ENCODE measurements at places on chromosomes 11 and 22.

GRCh38 chr11:64387916-64388315 is 29.0 kb downstream of the RPS6KA4 start:
- DNase-seq = no peak

GRCh38 chr11:114914231-114915005 is 236.1 kb downstream of the NXPE2 start:
- DNase-seq = no peak

- DNase-seq = no peak
Measured at GRCh38 chr22:49913026-49913425, 5.2 kb downstream of the ALG12 start.

GRCh38 chr11:133911171-133911570 is 45.6 kb downstream of the IGSF9B start:
- no peak for DNase-seq

DNA sequence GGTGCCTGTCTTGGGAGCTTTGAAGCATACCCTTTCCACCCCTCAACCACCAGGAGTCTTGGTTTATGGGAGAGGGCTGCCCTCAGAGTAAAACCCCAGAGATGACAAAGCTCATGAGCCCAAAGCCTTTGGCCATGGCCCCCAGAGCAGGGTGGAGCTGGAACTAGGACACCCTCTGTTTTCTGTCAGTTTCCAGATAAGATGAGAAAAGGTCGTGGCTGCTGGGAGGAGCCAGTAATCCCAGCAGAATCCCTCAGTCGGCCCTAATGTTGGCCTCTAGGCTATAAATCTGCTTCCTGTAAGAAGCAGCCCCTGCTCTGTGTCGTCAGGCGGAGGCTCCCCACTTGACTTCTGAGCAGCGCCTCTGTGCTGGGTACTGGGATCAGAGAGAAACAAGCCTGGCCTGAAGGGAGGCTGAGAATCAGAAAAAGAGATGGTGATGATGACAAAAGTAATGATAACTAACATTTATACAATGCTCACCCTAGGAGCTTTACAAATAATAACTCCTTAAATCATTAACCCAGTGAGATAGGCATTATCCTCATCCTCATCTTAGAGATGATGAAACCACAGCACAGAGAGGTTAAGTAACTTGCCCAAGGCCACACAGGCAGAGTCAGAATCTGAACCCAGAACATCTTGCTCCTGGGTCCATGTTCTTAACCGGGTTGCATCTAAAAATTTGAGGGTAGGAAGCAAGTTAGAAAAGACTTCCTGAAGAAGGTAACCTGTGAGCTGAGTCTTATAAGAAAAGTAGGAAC is 471.4 kb downstream of the SOX6 start:
- DNase-seq = no peak

DNA sequence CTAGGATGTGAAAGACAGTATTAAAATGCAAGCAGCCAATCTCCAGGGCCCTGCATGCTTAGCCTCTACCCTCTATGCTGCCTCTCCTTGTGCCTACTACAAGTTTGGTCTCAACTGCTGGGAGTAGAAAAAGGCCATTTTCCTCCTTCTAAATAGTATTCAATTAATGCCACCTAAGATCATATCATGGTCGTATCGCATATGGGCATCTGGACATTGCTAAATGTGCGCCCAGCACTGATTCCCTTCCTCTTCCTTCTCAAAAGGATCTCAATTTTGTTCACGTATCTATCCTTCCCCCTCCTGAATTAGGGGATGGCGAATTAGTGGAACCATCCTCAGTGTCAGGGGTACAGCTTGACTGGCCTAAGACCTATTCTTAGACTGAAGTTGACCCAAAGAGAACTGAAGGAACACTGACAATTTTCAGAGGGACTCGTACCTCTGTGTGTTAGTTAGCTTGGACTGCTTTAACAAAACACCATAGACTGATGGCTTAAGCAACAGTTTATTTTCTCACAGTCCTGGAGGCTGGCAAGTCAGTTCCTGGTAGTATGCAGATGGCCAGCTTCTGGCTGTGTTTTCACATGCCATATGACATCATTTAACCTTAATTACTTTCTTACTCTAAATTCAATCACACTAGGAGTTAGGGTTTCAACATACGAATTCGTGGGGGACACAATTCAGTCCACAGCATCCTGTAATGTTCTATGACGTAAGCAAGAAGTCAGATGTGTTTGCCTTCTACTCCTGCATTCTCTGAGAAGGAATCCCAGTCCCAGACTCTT is 8.5 kb upstream of the NUP50 start:
- no peak for DNase-seq

DNA sequence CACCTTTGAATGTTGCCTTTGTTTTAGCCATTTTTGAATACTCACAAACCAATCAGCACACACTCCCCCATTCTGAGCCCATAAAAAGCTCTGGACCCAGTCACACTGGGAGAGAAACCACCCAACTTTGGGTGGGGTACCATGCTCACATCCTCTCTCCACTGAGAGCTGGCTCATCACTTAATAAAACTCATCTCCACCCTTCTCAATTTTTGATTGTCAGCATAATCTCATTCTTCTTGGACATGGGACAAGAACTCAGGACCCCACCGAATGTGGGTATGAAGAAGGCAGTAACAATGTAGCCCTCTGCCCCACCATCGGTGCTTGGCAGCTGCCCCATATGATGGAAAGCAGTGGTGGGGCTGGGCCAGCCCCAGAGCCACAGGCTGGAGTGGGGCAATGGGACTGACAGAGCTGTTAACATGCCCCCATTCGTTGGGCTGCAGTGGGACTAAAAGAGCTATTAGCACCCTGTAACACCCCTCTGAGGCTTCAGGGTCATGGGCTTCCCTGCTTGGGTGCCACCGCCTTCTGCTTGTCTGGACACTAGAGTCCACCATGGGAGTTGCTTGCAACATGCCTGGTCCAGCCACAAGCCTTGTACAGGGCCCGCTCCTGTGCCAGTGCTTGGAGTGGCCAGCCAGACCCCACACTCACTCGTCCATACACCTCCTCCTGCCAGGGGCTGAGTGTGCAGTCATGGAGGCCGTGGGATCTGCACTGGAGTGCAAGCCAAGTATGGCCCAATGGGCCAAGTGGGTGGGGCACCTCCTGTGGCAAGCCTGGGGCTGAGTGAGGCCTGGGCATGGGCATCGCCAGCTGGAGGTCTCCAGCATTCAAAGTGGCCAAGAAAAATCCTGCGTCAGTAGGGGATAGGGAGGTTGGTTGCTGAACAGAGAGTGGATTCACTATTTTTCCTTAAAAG is 471.1 kb downstream of the TBC1D22A start:
- DNase-seq = no peak

All from NCI-H1048 (cell line).